ENCODE measurements at places on chromosomes 13 and 19.

- no peak for DNase-seq
Observed at GRCh38 chr13:76245920-76246319, 609.8 kb downstream of the LMO7 start.

GRCh38 chr13:109569958-109570711 lies 216.2 kb downstream of the IRS2 start:
- no peak for DNase-seq

- DNase-seq = no peak
Observed at GRCh38 chr19:41566001-41566400, 10.0 kb upstream of the CEACAM21 start.

DNA sequence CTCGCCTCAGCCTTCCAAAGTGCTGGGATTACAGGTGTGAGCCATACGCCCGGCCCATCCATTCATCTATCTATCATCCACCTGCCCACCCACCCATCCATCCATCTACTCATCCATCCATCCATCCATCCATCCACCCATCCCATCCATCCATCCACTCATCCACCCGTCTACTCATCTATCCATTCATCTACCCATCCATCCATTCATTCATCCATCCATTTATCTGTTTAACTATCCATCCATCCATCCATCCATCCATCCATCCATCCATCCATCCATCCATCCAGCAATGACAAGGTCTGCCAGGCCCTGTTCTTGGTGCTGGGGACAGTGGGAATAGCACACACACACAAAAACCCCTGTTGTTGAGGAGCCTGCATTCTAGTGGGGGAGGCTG lies 4.5 kb downstream of the VAV1 start:
- DNase-seq = no peak

- no peak for DNase-seq
Observed at GRCh38 chr19:46674416-46675178, 13.6 kb upstream of the DACT3 start.

DNA sequence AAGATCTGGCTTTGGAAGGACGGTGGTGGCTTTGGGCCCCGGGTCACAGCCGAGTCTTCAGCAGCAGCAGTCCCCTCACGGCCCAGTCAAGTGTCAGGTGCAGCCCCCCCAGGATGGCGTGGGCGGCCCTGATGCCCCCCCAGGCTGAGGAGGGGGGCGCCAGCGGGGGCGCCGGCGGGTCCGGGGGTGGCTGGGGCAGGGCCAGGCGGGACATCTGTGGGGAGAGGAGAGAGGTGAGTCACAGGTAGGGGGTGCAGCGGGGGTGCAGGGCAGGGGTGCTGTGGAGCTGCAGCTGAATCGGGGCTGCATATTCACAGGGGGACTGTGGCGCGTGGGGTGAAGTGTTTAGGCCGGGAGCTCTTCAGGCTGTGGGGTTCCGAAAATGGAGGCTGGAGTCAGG lies 2.9 kb upstream of the GARIN5B start:
- DNase-seq = no peak

DNA sequence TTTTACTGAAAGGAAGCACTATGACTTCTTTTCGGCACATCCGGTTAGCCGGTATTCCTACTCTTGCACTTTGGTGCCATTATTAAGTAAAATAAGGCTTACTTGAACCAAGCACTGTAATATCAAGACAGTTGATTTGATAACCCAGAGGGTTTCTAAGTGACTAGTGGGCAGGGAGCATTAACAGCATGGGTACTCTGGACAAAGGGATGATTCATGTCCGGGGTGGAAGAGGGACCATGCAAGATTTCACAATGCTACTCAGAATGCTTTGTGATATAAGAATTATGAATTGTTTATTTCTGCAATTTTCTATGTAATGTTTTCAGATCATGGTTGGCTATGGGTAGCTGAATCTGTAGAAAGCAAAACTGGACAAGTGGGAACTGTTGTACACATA lies 282.1 kb downstream of the TDRD3 start:
- DNase-seq = no peak

- DNase-seq = no peak
Observed at GRCh38 chr13:95509521-95510310, 42.8 kb upstream of the CLDN10 start.

- DNase-seq = no peak
Observed at GRCh38 chr19:13056052-13056660, 46.5 kb downstream of the LYL1 start.

DNA sequence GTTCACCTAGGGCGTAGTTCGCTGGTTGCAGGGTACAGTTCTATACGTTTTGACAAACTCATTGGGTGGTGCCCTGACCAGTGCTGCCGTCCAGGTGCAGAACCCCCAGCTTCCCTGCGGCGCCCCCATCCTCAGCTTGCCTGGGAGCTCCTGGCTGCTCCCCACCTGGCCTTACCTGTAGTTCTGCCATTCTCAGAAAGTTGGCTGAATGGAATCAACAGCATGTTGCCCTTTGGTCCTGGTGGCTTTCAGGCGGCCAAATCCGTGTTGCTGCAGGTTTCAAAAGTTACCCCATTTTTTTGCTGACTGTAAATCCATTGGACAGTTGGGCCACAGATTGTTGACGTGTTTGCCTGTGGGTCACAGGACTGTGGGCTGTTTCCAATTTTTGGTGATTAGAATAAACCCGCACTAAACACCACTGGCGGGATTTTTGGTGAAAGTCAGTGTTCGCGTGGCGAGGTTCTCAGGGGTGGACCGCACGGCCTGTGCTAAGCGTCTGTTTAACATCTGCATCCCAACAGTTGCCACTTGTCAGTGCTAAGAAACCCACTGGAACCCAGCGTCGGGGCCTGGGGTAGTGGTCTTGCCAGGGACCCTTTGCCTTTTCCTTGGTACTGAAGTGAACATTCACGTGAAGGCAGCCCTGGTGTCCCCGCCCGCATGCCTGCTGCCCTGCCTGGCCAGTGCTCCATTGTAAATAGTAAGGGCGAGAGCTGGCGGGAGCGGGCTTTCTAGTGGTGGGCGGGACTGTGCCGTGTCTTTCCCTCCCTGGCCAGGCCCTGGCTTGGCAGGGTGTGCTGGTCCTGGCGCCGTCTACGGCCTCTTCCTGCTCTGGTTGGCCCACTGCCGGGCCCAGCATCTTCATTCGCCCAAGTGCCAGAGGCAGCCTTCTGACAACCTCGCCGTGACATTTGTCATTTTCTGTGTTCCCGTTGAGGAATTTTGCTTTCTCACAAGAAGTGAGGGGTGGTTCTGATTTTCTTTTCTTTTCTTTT lies 3.3 kb downstream of the DOT1L start:
- DNase-seq = no peak

DNA sequence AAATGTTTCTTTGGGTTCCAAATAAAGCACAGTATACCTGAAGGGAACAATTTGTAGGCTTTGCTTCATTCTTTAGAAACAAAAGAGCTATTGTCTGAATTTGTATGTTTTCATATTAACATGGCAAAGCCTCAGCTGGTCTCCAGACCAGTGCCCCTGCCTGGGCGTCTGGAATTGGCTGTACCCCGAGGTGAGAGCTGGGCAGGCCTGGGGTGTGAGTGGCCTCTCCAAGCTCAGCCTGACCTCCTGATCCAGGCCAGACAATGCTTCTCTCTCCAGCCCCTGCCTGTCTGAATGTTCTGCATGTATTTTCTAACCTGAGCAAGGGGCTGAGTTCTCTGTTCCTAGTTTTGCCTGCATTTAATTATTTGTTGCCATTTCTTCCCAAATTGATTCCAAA lies 66.3 kb upstream of the MCF2L start:
- DNase-seq = no peak

GRCh38 chr13:51643105-51643881 lies 59.0 kb downstream of the WDFY2 start:
- no peak for DNase-seq

GRCh38 chr13:44629465-44630183 lies 53.5 kb upstream of the TSC22D1 start:
- no peak for DNase-seq

- DNase-seq = no peak
Observed at GRCh38 chr19:13091400-13092157, 11.1 kb downstream of the LYL1 start.

GRCh38 chr13:98488736-98489135 lies 88.2 kb downstream of the STK24 start:
- DNase-seq = no peak

- no peak for DNase-seq
Observed at GRCh38 chr19:42292042-42292960, 9.6 kb upstream of the PRR19 start.

DNA sequence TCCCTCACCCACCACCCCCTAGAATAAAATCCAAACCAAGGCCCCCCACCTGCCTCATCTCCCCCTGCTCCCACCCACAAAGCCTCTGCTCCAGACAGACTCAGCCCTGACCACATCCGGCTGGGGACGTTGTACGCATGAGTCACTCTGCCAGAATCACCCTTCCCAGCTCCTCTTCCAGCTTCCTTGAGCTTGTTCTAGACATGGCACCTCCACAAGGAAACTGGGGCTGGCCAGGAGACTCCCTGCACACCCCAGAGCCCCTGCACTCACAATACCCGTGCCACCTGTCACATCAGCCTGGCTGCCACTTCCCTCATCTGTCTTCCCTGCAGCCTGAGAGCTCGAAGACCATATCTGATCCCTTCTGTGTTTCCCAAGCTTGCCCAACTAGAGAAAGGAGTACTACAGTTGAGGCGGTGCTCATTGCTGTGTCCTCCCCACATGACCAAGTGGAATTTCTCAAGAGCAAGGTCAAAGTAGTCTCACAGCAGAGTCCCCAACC lies 9.7 kb downstream of the DEDD2 start:
- no peak for DNase-seq

DNA sequence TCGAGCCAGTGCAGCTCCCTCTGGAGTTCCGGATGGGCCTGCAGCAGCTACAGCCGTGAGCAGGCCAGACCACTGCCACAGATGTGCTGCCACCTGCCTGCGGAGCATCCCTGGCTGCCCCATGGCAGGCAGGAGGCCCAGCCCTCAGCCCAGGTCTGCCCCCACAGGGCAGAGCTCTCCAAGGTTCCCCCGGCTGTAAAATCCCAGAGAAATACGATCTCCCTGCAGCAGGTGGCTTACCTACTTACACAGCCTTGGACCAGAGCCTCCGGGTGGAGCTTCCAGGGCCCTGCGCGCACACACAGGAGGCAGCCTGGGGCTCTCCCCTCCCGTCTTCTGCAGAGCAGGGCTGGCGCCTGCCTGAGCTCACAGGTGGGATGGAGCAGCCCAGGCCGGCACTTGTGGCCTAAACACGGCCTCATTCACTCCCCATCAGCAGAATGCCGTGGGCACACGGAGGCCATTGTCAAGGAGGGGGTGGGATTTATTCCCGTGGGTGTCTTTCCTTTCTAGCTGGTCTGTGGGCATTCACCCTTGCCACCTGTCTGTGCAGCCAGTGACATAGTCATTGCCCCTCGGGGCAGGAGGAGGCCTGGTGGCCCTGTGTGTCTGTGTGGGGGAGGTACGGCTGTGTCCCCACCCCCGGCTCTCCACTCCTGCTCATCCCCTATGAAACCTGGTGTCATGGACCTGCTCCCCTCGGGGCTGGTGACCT lies 118.0 kb downstream of the KDM4B start:
- no peak for DNase-seq

DNA sequence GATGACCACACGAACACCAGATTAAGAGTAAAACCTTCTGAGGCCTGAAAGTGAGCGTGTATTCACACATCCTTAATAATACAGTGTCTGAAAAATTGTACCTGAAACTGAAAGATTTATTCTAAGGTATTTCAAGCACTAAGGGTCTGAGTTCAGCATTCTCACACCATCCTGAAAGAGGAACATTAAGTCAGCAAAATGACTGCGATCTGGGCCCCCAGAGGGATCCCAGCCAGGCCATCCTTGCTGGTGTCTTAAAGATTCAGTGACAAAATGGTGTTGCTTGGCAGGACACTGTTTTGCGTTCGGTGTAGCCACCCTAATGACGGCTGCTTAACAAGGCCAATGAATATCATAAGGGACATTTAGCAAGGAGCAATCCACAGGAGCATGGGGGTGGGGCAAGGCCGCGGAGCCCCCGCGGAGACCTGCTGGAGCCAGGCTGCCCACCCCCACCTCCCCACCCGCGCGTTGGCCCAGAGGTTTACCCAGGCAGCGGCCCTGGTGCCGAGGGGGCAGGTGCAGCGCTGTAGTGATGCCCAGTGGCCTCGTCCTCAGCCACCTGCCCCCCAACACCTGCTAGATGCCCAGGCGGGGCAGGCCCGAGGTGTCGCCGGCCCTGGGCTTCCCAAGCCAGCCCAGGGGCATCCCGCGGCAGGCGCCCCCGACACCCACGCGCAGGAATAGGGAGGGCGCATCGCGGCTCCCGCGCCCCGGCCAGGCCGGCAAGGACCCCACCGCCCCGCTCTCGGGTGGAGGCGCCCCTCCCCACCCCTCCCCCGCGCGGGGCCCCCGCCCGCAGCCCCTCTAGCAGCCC lies 742 bp downstream of the NALCN start:
- no peak for DNase-seq

GRCh38 chr19:6252066-6252465 lies 27.7 kb downstream of the MLLT1 start:
- DNase-seq = no peak

- no peak for DNase-seq
Observed at GRCh38 chr13:111642156-111642767, 321.8 kb downstream of the TEX29 start.

DNA sequence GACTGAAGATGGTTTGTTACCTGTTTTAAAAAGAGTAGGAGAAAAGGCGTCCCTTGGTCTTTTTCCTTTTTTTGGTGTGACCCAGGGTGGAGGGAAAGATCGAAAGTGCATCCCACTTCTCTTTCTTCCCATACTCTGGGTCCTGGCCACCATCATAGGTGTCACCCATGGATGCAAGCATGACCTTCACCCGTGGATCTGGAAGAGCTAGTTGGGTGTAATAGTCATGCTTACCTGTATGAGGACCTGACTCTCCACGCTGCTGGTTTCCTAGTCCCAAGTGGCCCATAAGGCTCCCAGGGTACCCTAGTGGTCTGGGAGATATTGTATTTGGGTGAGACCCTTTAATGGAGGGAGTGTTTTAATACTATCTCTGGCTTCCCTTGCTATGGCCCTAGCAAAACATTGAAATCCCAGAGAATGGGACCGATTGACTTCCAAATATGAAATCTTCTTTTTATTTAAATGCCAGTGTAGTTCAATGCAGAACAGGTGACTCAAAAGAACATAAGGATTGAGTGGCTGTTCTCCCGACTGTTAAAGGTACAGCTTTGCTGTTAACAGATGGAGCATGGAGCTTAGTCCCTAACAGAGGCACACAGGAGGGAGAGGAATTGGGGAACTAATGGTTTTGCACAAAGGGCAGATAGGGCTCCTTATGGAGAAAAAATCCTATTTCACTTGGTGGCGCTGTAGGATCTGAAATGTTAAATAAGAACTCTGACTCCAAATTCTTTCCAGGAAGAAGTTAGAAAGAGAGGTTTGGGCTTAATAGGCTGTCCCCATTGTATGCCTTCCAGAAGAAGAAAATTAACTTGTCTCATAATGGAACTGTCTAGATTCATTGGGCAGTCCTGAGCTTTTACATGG lies 7.0 kb upstream of the ZNF550 start:
- DNase-seq = no peak

- no peak for DNase-seq
Observed at GRCh38 chr13:100491164-100491842, 97.3 kb downstream of the GGACT start.

DNA sequence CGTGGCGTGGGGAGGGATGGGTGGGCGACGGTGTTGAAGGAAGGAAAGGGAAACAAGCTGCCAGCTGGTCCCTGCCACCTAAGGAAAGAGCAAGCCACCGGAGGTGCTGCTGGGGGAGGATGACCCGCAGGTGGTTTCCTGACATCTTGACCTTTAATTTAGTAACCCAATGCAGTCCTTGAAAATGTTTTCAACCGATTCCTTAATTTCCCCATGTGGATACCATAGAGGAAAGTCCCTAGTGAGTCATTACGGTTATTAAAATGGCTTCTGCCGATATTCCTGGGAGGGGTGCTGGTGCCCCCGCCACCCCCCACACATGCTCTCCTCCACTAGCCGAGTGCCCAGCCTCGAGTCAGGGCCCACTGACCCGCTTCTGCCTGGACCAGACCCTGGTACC lies 6.3 kb upstream of the ANKRD10 start:
- DNase-seq = no peak

All from hematopoietic multipotent progenitor cell treated with erythropoietin and hydrocortisone succinate and interleukin-3 and kit ligand, for 17 days (in vitro differentiated cells).